Stimulated activated naive CD8-positive, alpha-beta T cell treated with anti-CD3 and anti-CD28 coated beads, Interleukin-15, Interleukin-2, amounts not matched to agents 100 U/mL and 50 U/mL, for 24 hours (primary cell): ENCODE measurements at places on chromosomes 7 and 10.

DNA sequence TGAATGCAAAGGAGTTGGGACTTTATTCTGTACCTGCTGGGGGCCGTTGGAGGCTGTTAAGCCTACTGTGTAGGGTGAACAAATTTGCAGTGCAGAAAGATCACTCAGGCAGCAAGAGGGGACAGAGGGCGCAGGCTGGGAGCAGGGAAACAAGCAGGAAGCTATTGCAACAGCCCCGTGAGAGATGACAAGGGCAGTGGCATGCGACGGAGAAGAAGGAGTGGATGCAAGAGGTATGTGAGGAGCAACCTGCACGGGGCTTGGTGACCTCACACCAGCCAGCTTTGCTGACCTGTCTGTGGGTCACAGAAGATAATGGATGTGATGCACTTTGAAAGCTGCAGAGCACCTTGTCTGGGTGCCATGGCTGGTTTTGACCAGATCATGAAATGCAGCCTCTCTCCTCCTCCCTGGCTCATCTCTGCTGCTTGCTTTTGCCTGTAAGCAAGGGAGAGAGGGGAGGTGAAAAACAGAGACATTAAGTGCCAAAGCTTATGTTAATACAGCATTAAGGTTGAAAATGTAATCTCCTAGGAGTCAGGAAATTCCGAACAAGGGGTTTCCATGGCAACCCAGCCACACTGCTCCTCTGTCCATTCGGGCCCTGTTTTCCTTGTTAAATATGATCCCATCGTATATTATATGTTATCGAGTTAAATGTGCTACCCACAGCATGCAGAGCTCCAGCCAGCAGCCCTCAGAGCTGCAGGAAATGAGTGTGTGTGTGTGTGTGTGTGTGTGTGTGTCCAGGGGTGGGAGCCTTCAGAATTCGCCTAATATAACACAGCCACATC, 314.3 kb upstream of the ZMIZ1 start:
- DNase-seq, result no peak

GRCh38 chr7:135169141-135169963, 1.2 kb downstream of the CYREN start:
- peak; percentile 80 for DNase-seq

DNA sequence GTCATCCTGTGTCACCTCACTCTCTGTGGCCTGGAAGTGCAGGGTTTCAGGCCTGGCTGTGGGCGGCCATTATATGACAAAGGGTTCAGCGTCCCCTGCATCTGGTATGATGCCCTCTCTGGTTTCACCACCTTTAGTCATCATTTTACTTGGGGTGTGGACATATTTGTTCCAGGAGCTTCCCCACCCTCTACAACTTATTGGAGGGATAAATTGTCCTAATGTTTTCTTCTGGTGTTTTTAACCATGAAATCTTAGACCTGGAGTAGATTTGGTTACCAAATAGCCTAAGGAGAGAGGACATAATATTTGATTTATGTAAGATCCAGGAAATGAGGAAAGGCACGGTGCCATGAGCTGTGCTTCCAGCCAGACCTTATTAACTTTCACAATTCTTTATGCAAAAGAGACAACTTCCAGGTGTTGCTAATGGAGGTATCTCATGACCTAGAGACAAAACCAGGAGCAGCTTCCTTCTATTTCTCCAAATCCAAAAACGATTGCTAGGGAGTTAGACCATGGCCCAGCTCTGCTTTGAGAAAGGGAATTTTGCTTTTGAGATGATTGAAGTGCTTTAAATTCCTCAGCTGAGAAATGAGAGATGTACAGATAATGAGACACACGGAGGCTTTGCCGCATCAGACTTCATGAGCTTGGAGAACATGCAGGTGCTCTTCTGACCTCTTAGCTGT, 20.9 kb downstream of the WBP1L start:
- DNase-seq, result no peak

GRCh38 chr7:138208864-138209263, 132.6 kb downstream of the AKR1D1 start:
- DNase-seq, result no peak

DNA sequence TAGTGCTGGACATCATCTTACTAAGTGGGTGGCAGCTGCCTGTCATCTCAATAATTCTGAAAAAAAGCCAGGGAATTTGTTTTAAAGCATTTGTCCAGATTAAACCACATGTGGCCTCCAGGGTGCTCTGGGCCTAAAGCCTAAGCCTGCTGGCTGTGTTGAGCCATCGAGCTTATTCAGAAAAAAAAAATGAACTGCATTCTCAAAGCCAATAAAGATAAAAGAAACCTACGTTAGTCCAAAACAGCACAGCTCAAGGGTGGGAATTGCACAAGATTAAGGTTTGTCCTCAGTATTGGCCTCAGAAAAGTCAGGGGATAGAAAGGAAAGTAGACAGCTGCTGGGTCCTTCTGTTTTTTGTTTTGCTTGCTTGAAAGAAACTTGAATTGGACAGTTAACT, 22.6 kb upstream of the PRTFDC1 start:
- DNase-seq, result no peak

GRCh38 chr7:103914147-103914899, 75.1 kb downstream of the RELN start:
- no peak for DNase-seq

GRCh38 chr10:35576730-35577129, 28.4 kb upstream of the GJD4 start:
- no peak for DNase-seq

DNA sequence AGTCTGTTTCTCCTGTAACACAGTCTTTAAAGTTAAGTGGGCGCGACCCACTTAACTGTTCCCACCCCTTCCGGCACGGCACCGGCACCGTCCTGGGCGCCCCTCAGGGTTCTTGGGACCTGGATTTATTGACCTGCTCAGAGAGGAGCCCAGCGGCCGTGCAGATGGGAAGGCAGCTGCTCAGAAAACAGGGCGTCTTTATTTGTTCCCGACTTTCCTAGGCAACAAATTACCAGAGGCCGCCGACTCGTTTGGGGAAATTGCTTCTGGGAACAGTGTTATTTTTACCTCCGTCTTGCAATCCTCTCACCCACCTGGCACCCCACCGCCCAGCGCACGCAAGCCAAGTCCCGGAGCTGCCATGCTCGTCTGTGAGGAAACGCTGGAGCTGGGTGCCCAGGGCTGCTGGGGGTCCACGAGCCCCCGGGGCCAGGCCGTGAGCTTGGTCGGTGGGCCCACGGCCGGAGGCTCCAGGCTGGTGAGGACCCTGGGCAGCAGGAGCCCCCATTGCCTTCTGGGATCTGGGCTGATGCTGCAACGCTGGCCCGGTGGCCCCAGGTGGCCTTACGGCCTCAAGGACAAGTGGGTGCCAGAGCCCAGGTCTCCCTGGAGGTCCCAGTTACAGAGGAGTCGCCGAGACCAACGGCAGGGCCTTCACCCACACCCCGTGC, 14.9 kb upstream of the ADGRA1 start:
- no peak for DNase-seq

DNA sequence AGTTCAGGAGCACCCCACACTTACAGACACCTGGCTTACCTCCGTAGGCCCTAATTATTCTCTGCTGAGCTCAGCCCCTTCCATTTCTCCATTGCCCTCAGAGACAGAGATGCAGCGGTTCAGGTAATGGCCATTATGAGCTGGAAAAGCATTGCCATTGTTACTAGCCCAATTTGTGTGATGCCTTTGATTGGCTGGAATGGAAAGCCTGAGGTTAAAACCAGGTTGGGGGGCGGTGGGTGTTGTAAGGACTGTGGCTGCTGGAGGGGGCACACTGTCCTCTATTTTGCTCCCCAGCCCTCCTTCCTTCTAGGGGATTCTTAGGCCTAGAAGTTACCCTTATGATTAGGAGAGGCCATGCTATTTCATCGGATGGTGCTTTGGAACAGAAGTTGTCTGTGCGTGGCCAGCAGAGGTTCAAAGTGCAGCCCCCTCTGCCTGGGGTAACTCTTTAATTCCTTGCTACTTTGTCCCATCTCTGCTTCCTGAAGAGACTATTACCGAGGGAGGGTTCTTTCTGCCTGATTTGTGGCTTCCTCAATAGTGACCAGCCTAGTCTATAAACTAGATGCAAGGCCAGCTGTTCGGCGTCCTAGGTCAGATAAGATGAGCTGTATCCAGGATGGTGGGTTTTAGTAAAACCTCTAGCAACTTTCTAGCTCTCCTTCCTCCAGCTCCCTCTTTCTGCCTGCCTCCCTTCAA, 14.2 kb upstream of the ACSL5 start:
- no peak for DNase-seq

DNA sequence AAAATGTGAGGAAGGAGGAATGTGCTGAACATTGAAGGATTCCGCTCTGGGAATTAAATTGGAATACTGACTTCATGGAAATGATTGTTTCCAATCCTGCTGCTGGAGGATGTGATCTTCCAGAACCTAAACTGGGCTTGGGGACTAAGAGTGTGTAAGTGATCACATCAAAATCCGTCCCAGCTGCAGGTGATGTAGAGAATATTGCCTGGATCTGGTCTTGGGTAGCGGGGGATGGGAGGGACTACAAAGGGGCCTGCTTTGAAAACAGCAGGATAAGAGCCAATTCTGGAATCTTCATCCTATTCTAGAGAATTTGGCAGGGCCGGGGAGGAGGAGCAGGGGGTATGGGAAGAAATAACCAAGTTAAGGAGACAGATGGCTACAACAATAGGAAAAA, 552.2 kb upstream of the FZD8 start:
- no peak for DNase-seq

DNA sequence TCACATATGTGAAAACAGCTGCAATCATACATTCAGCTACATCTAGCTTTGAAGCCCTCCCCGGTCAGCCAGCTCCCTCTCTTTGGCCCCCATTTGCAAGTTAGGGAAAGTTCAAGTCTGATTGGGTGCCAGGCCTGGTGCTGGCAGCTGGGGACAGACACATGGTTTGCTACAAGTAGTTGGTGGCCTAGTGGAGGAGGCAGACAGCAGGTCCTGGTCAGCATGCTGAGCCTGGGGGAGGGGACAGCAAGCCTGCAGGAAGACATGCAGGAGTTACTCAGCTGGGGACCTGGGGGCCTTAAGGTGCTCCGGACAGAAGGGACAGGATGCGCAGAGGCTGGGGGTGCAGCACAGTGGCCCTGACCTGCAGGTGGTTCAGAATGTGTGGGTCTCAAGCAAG, 956.9 kb upstream of the ZNF722 start:
- no peak for DNase-seq

DNA sequence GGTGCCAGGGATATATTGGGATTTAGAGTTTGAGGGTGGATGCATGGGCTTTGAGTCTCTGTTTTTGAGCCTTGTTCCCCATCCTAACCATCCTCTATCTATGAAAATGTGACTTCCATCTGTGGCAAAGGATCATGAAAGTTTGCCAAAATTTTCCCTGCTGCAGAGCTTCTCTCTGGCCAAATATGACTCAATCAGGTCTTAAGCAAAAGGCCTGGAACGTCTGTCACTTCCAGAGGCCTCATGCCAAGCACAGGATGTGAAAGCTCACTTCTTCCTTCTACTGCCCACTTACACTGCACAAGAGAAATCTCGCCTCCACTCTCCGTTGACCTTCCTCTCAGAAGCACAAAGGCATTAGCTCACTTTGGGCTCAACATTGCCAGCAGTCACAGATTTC, 696.9 kb upstream of the NRP1 start:
- no peak for DNase-seq

GRCh38 chr10:27188897-27189296, 33.7 kb downstream of the MASTL start:
- no peak for DNase-seq

DNA sequence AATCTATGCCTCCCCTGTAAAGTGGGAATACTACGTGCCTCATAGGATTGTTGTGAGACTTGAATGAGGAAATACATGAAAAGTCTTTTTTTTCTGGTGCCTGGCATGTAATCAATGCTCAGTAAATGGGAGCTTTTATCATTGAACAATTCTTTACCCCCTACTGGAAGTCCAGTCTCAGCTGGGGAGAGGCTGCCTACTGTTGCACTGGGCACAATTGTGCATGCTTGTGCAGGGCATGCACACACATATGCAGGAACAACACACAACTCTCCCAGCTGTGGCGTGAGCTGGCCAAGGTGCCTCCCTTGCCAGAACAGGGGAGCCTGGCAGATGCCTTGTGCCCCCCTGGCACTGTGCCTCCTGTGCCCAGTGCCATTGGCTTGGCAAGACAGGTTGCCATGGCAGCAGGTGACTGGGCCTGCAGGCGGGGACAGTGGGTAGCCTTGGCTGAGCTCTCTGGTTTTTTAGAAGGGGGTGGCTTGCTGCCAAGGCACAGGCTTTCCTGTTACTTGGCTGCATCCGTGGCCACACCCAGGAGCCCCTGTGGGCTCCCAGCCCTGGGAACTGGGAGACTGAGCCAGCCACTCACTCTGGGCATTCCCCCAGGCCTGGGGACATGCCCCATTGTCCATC, 16.1 kb upstream of the PALD1 start:
- no peak for DNase-seq

- no peak for DNase-seq
Observed at GRCh38 chr7:158846304-158846703, 10.1 kb upstream of the DYNC2I1 start.

- DNase-seq, result peak; percentile 36
Observed at GRCh38 chr10:73647211-73647874, 6.1 kb upstream of the MYOZ1 start.

DNA sequence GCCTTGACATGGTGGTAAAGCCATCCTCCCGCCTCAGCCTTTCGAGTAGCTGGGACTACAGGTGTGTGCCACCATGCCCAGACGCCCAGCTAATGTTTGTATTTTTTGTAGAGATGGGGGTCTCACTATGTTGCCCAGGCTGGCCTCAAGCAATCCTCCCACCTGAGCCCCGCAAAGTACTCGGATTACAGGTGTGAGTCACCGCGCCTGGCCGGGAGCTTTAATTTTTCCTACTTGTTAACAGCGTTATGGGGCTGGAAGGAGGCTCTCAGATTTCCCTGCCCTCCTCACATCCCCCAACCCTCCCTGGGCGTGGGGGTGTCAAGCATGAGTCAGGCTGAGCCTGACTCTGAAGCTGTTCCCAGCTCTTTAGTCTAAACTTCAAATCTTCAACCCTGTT, 8.3 kb downstream of the ALKBH4 start:
- DNase-seq, result no peak

DNA sequence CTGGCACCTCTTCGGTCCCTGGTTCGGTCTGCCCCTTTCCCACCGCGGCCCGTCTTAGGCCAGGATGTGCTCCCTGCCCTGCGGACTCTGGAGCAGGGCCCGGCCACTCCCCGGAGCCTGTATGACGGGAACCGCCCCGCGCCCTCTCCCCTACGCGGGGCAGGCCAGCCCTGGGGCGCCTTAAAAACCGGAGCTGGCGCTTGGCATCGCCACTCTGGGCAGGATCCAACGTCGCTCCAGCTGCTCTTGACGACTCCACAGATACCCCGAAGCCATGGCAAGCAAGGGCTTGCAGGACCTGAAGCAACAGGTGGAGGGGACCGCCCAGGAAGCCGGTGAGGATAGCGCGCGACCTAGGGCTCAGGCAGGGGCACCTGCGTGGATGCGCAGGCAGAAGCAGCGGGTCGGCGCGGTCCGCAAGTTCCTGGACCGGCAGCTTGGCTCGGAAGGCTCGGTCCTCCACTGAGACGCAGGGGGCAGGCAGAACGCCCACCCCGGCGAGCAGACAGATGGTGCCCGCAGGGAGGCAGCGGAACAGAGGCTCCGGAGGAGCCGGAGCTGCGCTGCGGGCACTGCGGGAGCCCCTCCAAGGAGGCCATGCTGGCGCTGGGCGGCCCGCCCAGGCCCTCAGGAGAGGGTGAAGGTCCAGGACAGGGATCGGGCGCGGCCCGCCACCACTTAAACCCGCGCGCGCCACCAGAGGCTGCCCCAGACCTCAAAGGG, at the start of gene ADIRF:
TSS of gene ADIRF (plus strand) at position 212 of the 723 bp plus-strand sequence. CDS start at position 275, 63 bp downstream.
- DNase-seq, result no peak

GRCh38 chr10:59865101-59865500, 41.3 kb downstream of the CCDC6 start:
- DNase-seq, result no peak
